ENCODE measurements at places on chromosomes 7 and 10. TPM values are rescaled to one million over a fixed set of nuclear protein-coding genes. Genes with fewer than 3 reads are reported as not detected.

Gene OR13A1
- 0.33 TPM for total RNA-seq

- peak overlapping the region; percentile 62 for H3K27ac ChIP-seq
- peak; percentile 68 for DNase-seq
- H3K4me1 ChIP-seq = peaks cover 12% of the 10 kb centered on the region
- H3K36me3 ChIP-seq = no peaks in the 10 kb centered on the region
Observed at GRCh38 chr7:134691546-134692343, 45.1 kb downstream of the BPGM start.

- H3K4me1 ChIP-seq = no peaks in the 10 kb centered on the region
- H3K36me3 ChIP-seq = no peaks in the 10 kb centered on the region
- H3K27me3 ChIP-seq = no peaks in the 10 kb centered on the region
- no peak overlapping the region for H3K27ac ChIP-seq
- DNase-seq = no peak
Observed at GRCh38 chr7:32381024-32381601, 109.1 kb downstream of the LSM5 start.

DNA sequence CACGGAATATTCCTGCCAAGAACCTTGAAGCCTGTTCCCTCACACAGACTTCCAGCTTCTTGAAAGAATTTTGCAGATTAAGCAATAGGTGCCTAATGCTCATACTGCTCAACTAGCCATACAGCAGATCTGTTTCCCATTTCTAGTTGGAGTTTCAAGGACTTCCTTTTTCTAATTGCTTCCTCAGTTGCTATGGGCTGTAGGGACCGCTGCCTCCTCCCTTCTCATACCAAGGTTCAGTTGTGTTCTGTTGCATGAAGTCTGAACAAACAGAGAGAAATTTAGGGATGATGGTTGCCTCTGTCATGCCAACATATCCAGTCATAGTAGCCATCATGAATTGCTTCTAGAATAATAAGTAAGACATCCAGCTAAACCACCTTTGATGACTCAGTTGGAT lies 6.8 kb downstream of the ITGA8 start:
- H3K27me3 ChIP-seq = no peaks in the 10 kb centered on the region
- no peaks in the 10 kb centered on the region for H3K36me3 ChIP-seq
- no peak for DNase-seq
- H3K4me1 ChIP-seq = no peaks in the 10 kb centered on the region

DNA sequence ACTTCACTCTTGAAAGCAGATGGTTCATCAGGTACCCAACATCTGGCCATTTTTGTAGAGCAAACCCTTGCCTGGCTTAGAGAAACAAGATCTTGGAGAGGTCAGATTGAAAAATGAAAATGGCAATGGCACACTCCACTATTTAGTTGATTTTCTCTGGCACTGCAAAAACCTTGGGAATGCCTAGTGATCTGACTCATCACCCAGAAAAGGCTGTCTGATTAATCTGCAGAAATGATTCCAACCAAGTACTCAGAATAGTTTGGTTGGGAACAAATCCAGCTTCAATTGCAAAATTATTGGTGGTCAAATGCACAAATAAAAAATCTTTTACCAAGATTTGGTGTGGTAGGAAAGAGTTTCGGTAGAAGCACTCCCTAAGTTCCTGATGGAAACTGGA lies 351.2 kb downstream of the PHTF2 start:
- no peaks in the 10 kb centered on the region for H3K4me1 ChIP-seq
- no peaks in the 10 kb centered on the region for H3K27me3 ChIP-seq
- no peak overlapping the region for H3K27ac ChIP-seq
- no peak overlapping the region for H3K4me3 ChIP-seq
- no peak for DNase-seq

DNA sequence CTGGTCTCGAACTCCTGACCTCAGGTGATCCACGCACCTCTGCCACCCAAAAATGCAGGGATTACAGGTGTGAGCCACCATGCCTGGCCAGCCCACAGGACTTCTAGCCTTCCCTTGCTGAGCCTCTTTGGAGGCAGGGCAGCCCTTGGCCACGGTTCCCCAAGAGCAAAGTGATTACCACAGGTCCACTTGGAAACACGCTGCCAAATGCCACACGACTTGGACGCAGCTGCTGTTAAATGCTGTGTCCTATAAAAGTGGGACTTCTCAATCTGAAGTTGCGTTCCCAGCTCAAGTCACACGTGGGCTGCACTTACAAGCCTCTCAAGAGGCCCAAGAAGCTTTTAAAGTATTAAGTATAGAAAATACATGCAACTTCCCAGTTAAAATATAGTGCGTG lies 30.1 kb downstream of the CTBP2 start:
- no peaks in the 10 kb centered on the region for H3K36me3 ChIP-seq
- H3K4me3 ChIP-seq = no peak overlapping the region
- no peaks in the 10 kb centered on the region for H3K4me1 ChIP-seq
- H3K27ac ChIP-seq = peak overlapping the region; percentile 3
- DNase-seq = no peak
- H3K27me3 ChIP-seq = no peaks in the 10 kb centered on the region

Gene CUZD1
- 0.98 TPM for total RNA-seq
